ENCODE measurements at places on chromosomes 2 and 18.

DNA sequence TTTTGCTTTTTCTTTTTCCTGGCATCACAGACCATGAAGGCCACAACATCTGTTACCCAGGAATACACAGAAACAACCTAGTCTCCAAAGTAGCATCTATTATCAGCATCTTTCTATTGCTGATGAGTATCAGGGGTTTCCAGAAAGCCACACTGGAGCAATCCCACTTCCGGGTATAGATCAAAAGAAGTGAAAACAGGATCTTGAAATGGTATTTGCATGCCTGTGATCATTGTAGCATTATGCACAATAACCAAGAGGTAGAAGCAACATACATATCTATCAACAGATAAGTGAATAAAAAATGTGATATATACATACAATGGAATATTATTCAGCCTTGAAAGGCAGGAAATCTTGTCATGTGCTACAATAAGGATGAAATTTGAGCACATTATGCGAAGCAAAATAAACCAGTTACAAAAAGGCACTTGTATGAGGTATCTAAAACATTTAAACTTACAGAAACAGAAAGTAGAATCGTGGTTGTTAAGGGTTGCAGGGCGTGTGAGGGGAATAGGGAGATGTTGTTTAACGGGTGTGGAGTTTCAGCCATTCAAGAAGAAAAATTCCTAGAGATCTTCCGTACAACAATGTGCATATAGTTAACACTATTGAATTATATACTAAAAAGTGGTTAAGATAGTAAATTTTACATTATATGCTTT lies 115.1 kb downstream of the KCNE4 start:
- no peak for DNase-seq

- no peak for DNase-seq
Measured at GRCh38 chr2:213266421-213266820, 17.8 kb upstream of the SPAG16 start.

- DNase-seq = no peak
Measured at GRCh38 chr2:154158101-154158500, 286.4 kb downstream of the GALNT13 start.

GRCh38 chr18:11851806-11852337 lies 659 bp downstream of the CHMP1B start:
- DNase-seq = no peak

DNA sequence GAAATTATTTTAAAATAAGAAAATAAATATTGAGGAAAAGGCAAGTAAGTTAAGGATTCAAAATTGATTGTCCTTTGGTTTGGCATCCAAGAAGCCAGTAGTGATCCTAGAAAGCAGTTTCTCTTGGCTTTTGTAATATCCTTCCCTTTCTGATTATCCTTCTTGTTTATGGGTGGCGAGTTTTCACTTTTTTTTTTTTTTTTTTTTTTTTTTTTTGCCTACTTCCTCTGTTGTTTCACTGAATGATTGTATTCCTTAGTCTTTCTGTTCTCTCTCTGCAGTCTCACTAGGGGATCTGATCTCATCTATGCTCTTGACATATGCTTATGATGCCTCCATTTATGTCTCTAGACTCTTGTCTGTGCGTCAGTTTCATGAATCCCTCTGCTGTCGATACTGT lies 4.2 kb downstream of the NAPG start:
- no peak for DNase-seq

DNA sequence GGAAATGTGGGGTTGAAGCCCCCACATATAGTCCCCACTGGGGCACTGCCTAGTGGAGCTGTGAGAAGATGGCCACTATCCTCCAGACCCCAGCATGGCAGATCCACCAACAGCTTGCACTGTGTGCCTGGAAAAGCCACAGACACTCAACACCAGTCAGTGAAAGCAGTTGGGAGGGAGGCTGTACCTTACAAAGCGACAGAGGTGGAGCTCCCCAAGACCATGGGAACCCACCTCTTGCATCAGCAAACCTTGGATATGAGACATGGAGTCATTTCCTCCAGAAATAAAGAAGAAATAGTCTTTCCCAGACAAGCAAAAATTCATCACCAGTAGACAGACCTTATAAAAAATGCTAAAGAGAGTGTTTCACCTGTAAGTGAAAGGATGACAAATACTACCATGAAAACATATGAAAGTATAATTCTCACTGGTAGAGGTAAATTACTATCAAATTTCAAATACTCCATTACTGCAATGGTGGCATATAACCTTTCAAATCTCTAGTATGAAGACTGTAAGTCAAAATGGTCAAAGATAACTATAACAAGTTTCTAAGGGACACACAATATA lies 152.6 kb upstream of the EPHA4 start:
- DNase-seq = no peak

DNA sequence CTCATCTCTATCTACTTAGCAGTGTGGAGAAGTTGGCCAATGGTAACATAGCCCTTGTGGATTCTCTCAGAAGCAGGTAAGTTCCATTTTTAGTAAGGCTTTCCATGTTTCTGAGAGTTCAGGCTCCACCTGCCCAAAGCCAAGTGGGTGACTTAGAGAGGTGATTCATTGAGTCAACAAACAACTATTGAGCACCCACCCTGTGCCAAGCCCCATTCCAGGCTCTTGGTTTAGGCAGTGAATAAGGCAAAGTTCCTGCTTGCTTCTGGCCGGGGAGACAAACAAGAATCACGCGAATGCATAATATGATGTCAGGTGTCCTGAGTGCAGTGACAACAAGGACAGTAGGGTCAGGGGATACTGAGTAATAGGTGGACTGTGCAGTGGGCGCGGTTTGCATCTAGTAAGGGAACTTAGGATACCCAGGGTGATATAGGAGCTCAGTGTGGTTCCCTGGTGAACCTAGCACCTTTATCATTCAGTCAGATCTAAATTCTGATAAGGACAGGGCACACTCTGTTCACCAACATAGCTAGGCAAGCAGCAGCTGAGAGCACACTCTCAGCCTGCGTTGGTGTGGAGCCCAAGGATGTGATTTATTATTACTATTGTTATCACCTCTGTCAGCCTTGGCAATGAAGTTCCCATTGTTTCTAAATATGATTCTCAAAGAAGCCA lies 31.7 kb upstream of the KCTD1 start:
- no peak for DNase-seq

DNA sequence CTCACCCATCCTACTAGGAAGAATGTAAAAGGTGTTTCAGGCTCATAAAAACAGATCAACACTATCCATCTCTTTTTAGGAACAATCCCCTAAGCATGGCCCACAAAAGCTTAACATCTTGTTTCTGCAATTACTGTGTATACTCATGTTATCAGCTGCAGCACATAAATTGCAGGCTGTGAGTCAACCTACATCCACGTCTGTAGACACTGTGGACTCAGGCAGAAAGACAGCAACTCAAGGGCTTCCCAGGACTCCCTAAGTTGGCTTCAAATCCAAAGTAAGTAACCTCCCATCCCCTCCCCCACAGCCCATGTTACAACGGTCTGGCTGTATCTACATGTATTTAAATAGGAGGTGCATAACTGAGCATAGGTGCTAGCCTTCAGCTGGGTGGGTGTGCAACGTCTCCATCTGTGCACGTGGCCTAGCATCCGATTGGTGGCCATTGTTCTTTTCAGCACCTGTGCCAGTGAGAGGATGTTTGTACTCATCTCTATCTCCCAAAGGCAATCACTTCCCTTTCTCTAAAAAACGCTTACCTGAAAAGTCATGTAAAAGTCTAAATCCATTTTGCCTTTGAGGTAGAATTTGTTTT lies 30.1 kb downstream of the UXS1 start:
- no peak for DNase-seq

DNA sequence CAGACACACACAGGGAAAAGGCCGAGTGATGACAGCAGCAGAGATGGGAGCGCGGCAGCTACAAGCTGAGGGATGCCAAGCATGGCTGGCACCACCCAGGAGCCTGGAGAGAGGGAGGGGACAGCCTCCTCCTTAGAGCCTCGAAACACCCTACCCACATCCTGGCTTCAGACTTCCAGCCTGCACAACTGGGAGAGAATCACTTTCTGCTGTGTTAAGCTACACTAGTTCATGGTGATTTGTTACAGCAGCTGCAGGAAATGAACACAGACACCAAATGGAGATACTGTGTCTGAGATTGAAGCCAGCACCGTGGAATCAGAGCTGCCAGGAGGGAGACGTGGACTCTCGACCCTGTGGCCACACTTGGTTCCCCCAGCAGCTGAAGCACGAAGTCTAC lies 27.5 kb upstream of the FOSL2 start:
- no peak for DNase-seq

DNA sequence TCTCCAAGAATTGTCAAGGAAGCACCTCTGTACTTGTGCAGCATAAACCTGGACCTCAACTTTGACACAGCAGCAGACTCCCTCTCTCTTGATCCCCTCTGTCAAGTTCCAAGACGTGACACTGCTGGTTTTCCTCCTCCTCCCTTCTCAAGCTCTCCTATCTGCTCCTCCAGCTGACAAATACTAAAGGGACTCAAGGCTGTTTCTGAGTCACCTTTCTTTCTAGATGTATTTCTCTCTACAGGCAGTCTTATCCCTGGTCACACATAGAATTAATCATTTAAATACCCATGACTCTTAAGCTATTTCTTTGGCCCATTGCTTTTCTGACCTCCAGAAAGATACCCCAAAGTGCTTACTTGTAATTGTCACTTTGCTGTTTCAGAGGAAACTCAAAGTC lies 53.5 kb downstream of the SEPTIN10 start:
- DNase-seq = no peak

DNA sequence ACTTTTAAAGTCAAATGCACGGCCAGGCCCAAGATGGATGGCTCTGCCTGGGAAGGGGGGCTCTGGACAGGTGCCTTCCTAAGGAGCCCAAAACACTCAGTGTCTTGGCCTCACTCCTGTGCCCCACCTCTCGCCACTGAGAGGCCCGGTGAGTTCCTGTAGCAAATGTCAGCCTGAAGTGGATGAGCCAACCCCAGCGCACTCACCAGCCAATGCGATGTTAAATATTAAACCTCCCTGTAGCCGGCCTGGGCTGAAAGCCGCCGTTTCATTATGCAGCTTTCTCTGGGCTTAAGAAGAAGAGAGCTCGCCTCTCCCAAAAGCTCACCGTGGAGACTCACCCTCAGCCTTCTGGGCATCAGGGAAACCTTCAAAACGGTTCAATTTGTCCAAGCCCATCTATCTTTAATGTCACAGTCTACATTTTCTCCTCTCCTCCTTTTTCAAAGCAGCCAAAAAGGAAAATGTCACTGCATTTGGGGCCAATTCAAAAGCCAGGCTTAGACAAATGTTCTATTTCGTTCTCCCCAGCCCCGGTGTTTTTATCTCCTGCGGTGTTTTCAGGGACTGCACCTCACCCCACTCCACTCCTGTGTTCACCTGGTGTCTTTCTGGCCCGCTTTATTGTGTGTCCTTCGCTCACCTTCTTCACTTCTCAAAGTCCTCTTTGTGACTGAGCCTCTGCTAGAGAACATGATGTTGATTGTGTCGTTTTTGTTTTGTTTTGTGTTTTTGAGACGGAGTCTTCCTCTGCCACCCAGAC lies 124.0 kb downstream of the NRP2 start:
- DNase-seq = no peak
